GM12878 (cell line): ENCODE measurements at places on chromosomes 16 and 17. TPM values are rescaled to one million over a fixed set of nuclear protein-coding genes. Genes with fewer than 3 reads are reported as not detected.

DNA sequence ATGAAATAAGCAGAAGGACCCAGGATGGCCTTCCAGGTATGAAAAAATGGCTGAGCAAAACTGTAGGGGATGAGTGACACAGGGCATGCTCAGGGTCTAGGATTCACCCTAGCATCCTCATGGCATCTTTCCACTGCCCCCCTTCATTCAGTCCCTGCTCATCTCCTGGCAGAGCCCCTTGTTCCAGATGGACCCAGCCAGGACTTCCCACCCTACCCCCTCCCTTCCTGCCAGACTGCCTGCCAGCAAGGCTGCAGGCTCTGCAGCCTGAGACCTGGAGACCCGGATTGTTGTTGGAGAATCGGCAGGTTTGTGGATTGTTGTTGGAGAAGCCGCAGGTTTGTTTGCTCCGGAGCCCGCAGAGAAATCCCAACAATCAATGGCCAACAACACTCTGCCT lies 6.6 kb downstream of the SEZ6 start:
- no peak for DNase-seq

DNA sequence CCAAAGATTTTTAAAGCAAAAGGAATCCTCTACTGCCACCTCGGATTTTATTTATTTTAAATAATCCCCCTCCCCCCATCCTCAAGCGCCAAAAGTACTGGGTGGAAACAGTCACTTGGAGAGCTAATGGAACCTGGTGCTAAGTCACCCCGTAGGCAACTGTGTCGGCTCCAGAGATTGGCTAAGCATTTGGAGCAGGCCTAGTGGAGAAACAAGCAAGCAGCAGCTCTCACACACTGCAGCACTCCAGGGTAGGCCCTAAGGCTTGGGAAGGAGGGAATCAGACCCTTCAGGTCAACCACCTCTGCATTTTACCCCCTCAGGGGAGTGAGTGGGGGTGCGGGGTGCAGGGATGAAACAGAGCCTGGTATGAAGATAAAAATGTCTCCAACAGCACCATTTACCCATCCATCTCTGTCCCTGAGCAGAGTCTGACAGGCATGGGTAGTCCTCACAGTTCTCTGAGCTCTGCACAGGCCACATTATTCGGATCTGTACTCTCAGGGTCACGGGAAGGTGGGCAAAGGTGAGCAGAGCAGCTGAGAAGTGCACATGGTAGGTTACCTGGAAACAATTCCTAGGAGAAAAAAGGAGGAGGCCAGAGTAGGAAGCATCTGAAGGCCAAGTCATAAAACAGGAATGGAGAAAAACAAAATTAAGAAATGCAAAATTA lies 27.2 kb upstream of the STAC2 start:
- no peak for DNase-seq

GRCh38 chr16:50318796-50319578 lies 49.8 kb downstream of the BRD7 start:
- no peak for DNase-seq

DNA sequence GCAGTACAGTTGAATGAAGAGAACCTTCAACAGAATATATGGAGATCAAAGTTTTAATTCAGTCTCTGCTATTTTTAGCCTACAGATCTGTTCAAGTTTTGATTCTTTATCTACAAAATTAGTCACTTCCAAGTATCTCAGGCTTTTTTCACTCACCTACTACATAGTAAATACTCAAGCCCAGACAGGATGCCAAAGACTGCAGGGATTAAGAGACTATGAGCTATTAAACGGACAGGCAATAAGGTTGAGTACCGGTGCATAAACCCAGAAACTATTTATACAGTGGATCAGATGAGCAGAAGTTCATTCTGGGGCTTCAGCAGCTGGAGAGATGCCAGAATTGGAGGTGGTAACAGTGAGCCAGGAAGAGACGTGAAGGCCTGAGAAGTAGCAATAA lies 18.7 kb upstream of the OR3A1 start:
- DNase-seq = no peak

DNA sequence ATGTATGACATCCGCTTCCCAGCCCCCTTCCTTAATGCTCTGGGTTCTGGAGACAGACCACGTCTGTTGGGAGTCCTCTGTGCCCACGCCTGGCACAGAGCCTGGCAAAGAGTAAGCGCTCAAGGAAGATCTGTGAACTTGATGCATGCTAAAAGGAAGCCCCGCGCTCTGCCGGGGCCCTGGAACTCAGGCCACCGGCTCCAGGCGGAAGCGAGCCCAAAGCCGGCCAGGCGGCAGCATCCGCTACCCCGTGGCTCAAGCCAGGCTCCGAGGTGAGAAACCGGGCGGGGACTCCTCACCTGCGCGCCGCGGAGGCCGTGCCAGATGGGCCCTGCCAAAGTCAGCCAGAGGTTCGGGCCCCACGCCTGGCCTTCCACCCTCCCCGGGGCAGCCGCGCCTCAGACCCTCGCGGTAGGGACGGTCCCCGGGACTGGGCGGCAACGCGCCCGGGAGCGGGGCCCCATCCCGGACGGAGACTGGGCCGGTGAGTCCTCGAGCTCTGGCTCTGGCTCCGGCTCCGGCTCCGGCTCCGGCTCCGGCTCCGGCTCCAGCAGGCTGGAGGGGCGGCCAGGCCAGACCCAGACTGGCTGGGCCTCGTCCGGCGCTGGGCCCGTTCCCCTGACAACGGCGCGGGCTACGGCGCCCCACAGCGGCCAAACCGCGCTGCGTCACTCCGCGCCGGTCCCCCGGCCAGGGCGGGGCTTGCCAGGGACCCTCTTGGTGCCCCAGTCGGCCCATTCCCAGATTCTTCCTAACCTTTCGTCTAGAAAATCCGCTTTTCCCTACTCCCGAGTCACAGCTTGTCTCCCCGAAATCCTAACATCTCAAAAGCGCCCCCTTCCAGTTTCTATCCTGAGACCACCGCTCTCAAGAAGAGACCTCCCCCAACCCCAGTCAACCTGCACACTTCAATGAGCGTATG lies at the start of gene ZDHHC1:
ZDHHC1 (minus strand) TSS at position 606 of the 922 bp plus-strand sequence. CDS start 8,702 bp downstream, outside the sequence.
- DNase-seq = no peak

DLX4 gene
- polyA plus RNA-seq = 0.16 and 0.32 TPM in 2 replicates

GRCh38 chr17:8710813-8711212 lies 33.8 kb downstream of the CCDC42 start:
- no peak for DNase-seq

DNA sequence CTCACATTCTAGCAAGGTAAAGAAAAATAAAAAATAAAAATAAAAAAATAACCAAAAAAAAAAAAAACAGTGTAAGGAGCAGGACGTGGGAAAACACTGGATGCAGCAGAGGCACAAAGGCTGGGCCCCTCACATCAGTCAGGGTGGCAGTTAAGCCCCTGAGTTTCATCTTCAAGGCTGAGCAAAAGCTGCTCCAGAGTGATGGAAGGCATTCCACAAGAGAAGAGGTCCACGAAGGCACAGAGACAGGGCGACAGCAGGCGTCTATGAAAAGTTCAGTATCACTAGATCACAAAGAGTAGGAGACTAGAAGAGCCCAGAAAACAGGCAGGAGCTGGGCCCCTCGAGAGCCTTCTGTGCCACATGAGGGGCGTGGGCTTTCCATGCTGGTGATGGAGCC lies 12.0 kb downstream of the TMEM186 start:
- DNase-seq = no peak

SEPTIN1 gene
- 133 and 147 TPM in 2 replicates for polyA plus RNA-seq

DNA sequence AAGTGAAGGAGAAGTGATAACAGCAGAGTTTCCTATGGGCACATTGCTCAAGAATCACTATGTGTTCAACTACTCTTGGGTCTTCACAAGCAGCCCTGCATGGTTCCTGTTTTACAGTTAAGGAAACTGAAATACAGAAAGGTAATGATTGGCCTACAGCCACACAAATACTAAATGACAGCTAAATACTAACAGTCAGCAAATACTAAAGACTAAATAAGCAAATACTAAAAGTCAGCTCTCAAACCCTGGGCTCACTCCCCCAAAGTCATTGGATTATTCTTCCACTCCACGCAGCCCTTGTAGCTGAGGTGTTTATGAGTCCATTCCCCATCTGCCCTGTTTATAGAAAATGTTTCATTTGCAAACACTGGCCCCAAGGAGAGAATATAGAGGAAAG lies 372.7 kb upstream of the CDH11 start:
- no peak for DNase-seq

DNA sequence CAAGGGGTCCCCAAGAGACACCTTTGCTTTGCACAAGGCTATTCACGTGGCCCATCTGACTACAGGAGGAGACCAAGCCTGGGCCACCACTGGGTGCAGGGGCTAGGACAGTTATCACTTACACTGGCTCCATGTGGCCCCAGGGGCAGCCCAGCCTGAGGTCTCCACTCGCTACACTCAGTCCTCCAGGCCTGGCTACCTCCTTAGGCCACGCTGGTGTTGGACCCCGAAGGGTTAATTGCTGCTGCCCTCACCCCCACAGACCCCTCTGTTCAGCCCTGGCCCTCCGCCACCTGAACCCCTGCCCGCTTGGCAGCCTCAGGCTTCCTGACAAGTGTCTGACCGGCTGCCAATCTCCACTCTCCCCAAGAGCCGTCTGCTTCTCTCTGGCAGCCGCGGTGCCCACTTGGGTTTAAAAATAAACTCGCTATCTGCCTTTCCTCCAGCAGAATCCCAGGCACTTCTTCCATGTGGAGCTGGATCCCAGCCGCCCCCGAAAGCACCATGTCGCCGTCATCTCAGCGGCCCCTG lies 27.8 kb downstream of the ADAM11 start:
- DNase-seq = no peak

GRCh38 chr17:9677411-9677810 lies 32.1 kb downstream of the USP43 start:
- no peak for DNase-seq

EMP2 gene
- polyA plus RNA-seq = 8.9 and 10.7 TPM in 2 replicates
